Cardiac atrium fibroblast (primary cell): ENCODE measurements at places on chromosomes 4 and X. TPM values are rescaled to one million over a fixed set of nuclear protein-coding genes. Genes with fewer than 3 reads are reported as not detected.

The FOXP3 gene
- total RNA-seq = not detected in 2 replicates

The OPN1MW2 gene
- not detected in 2 replicates for total RNA-seq

The PROM1 gene
- not detected in 2 replicates for total RNA-seq

The FANCB gene
- 1.8 and 2.1 TPM in 2 replicates for total RNA-seq

The NIPAL1 gene
- total RNA-seq = 0.54 and 1.6 TPM in 2 replicates

The FDCSP gene
- not detected in 2 replicates for total RNA-seq

The REELD1 gene
- not detected in 2 replicates for total RNA-seq

The LARP7 gene
- 13.9 and 21.9 TPM in 2 replicates for total RNA-seq

The AKAP4 gene
- not detected in 2 replicates for total RNA-seq

The MAML3 gene
- 1.6 and 2.1 TPM in 2 replicates for total RNA-seq

The OTUD6A gene
- total RNA-seq = not detected in 2 replicates

The WNK3 gene
- total RNA-seq = 1.4 and 4.7 TPM in 2 replicates

The GAGE12H gene
- total RNA-seq = not detected in 2 replicates

The PTCHD1 gene
- total RNA-seq = under 0.01 TPM in 1 of 2 replicates, not detected in the other

The NUDT10 gene
- total RNA-seq = 0.18 and 0.32 TPM in 2 replicates

The TIGD4 gene
- 0.16 TPM in 1 of 2 replicates, not detected in the other for total RNA-seq

The COX7B2 gene
- not detected in 2 replicates for total RNA-seq

The TMEM271 gene
- not detected in 2 replicates for total RNA-seq

The TBL1X gene
- total RNA-seq = 9.7 and 11.4 TPM in 2 replicates

The TMEM154 gene
- total RNA-seq = 1.8 and 7.4 TPM in 2 replicates

The DIPK2B gene
- total RNA-seq = 0.54 and 3.2 TPM in 2 replicates

The PDLIM3 gene
- total RNA-seq = 121 and 137 TPM in 2 replicates

The TREX2 gene
- 0.90 TPM in 1 of 2 replicates, not detected in the other for total RNA-seq

The HTT gene
- 11.0 and 32.7 TPM in 2 replicates for total RNA-seq

The KANTR gene
- total RNA-seq = 1.3 and 2.8 TPM in 2 replicates

The RAB9B gene
- total RNA-seq = 0.36 and 2.4 TPM in 2 replicates

The CENPC gene
- 5.1 and 6.5 TPM in 2 replicates for total RNA-seq

The DKK2 gene
- total RNA-seq = not detected in 2 replicates

The SPANXN4 gene
- not detected in 2 replicates for total RNA-seq

The LAP3 gene
- 83.6 and 102 TPM in 2 replicates for total RNA-seq

The EPGN gene
- 0.97 TPM in 1 of 2 replicates, not detected in the other for total RNA-seq

The QDPR gene
- 9.6 and 18.8 TPM in 2 replicates for total RNA-seq

The TMEM156 gene
- total RNA-seq = 0.18 TPM in 1 of 2 replicates, not detected in the other

The DMRTC1B gene
- total RNA-seq = not detected in 2 replicates

The CCKAR gene
- not detected in 2 replicates for total RNA-seq

The GUCY1A1 gene
- 0.36 and 1.1 TPM in 2 replicates for total RNA-seq

The AFP gene
- 2.7 TPM in 1 of 2 replicates, not detected in the other for total RNA-seq

The TMPRSS11D gene
- not detected in 2 replicates for total RNA-seq

The CXCL8 gene
- total RNA-seq = 343 and 870 TPM in 2 replicates

The SLC2A9 gene
- 4.0 and 11.5 TPM in 2 replicates for total RNA-seq

The PAGE1 gene
- total RNA-seq = not detected in 2 replicates

The MAGEA8 gene
- total RNA-seq = not detected in 2 replicates

The NAA11 gene
- total RNA-seq = not detected in 2 replicates

The CORIN gene
- total RNA-seq = not detected in 2 replicates

The KLHL4 gene
- 5.8 and 10.9 TPM in 2 replicates for total RNA-seq

The FHIP1A gene
- total RNA-seq = 0.16 TPM in 1 of 2 replicates, not detected in the other

The XK gene
- under 0.01 and 0.32 TPM in 2 replicates for total RNA-seq

The DOCK11 gene
- 17.5 and 18.3 TPM in 2 replicates for total RNA-seq

The CLIC2 gene
- total RNA-seq = 0.54 and 0.97 TPM in 2 replicates

The PRDM5 gene
- total RNA-seq = 3.8 and 7.6 TPM in 2 replicates

The TMPRSS11E gene
- total RNA-seq = not detected in 2 replicates

The HERC5 gene
- total RNA-seq = 0.16 TPM in 1 of 2 replicates, not detected in the other

The F11 gene
- not detected in 2 replicates for total RNA-seq
